ENCODE measurements at places on chromosomes 12 and 14.
A peak's percentile ranks its signal among the peaks of the same experiment; 100 is the strongest.

- no peak for DNase-seq
Observed at GRCh38 chr12:121403721-121404120, 3.8 kb downstream of the RNF34 start.

DNA sequence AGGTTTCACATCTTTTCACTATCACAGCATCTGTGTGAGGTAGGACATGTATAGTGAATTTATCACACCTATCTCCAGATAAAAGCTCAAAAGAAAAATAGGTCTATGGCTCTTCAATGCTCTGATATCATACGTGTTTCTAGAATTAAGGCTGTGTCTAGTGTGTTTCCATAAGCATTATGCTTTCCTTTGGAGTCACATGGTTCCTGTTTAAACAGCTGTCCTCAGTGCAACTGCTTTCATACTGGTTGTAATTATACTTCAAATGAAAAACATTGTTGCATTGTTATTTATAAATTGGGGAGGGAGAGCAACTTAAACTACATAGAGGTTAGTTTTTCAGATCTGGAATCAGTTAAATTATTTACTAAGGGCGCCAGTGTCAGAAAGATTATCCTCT, 151.6 kb downstream of the SYT1 start:
- DNase-seq: no peak

GRCh38 chr12:132432126-132432705, 57.7 kb upstream of the FBRSL1 start:
- DNase-seq: no peak

GRCh38 chr12:82470906-82471512, 112.7 kb downstream of the METTL25 start:
- no peak for DNase-seq

DNA sequence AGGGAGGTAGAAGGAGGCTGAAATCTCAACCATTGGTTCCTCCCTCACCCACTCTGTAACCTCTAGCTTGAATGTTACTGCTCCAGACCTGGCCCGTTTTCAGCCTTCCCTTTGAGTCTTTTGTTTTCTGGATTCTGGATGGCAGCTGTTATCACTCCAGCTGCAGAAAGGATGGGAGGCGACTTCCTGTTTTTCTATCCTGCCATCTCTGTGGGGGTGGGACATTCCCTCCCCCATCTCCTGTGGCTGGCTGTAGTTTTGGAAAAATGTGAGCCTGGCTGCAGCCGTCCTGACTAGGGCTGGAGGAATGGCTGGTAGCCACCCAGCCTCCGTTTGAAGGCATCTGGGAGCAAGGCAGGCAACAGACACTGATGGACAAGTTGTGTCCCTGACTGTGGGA, 2.9 kb upstream of the PPFIBP1 start:
- DNase-seq: peak; percentile 52

DNA sequence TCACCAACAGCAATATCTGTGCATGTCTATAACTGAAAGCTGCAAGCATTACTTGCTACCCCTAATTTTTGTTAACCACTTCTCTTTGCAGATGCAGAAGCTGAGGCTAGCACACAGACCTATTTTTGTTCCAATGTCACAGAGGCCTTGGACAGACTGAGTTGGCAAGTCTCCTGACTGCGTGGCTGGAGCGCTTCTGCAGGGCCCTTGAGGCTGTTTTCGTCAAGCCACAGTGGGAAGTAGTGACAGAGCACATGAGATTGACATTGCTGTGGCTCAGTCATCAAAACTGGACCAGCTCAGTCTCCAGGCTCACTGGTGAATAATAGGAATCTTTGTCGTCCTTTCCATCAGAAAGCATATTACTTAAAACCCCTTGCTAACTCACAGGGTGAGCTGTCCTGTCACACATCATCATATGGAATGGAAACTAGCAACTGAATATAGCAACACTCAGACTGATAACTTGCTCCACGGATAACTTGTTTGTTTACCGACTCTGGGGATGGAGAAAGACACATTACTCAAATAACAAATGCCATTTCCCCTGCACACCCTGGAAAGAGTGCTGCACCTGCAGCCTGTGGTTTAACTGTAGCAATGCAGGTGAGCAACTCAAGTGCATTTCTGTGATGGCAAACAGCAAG, 43.6 kb upstream of the DDX11 start:
- no peak for DNase-seq

DNA sequence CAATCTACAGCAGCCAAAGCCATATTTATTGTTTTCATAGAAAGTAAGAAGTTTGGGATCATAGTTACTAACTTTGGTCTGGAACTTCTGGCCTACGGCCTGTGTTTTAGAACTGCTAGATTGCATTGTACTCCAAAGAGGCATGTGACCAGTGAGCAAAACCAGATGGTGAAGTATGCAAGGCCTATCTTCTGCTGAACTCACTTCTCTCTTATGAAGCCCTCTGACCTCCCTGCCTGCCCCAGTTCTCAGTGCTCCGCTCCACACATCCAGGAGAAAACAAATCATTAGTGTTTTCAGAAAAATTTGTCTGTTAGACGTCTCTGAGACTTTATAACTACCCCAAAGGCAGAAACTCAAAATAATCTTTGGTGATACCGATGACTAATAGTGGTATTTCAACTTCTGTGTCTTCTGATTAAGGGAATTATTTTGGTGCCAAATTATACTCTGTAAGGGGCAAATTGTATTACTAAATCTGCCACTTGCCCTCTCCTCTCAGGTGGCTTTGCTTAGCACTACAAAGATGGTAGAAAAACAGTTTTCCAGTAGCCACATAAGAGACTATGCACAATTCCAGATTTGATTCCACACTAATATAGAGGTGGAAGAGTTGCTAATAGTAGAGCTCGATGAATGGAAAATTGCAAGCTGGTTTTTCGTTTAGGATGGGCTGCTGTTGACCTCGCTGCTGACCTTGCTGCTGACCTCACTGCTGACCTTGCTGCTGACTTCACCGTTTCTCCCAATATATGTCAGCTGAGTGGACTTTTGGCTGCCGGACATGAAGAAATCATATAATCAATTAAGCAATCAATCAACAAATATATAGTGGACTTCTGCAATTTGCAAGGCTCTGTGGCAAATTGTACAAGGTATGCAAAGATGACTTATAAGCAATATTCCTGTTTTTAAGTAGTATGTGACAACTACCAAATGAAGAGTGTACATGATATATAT, 147.5 kb downstream of the KITLG start:
- peak; percentile 46 for DNase-seq

GRCh38 chr14:38847161-38847560, 255.9 kb downstream of the SEC23A start:
- no peak for DNase-seq

DNA sequence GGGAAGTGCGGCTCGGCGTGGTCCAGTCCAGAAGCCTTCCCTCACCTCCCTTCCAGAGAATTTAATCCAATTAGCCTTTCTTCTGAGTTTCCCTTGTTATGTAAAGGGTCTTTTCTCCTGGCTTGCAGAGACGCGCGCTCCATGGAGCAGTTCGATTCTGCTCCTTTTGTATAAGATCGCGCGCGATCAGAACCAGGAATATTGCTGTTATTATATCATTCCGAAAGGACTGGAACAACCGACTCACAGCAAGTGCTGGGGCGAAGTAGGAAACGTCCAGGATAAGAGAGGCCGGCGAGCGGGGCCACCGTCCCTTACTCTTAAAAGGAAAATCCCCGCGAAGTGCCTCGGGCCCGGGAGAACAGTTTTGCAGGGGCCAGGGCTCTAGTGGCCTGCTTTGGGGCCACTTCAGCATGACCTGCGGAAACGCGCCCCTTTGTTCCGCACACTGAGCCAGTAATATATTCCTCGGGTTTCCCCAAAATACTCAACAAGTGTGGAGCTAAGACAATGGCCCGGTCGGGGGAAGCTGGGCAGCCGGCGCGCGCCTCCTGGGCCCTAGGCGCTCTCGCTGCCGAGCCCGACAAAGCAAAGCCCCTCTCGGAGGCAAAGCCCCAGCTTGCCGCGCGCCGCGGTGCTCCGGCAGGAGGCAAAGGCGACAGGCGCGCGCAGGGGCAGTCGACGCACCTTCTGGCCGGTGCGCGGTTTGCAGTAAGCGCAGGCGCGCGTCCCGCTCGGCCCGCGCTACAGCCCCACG, 2.9 kb downstream of the RFX4 start:
- DNase-seq: no peak

GRCh38 chr12:118103201-118103600, 610 bp downstream of the VSIG10 start:
- peak; percentile 7 for DNase-seq

DNA sequence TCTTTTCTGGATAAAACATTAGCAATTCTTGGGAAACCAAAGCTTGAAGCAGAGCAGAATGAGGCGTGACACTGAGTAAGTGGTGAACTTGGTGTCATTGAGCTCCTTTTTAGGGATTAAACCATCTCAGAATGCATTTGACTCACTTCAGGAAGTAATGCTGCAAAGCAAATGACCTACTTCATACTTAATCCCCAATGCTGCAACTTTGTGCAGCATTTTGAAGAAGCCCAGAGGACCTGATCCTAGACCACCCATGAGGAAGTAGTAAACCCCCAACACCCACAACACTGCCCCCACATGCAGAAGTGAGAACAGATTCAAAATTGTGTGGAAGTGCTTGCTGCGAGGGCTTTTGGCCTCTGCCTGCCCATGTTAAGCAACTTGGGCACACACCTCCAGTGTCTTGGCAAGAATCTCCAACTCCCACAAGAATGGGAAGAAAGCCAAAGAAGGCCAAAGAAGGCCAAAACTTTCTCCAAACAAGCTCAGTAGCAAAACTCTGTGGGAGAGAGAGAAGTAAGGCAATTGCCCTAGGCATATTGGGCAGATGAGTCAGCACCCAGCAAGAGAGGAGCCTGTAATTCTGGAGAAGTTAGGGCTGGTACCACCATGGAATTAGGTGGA, 69.2 kb upstream of the ETV6 start:
- DNase-seq: peak; percentile 82

- no peak for DNase-seq
Observed at GRCh38 chr12:561908-562593, 101.2 kb downstream of the NINJ2 start.

GRCh38 chr14:92600318-92601053, 86.9 kb downstream of the RIN3 start:
- DNase-seq: peak; percentile 87

- DNase-seq: no peak
Observed at GRCh38 chr12:55745361-55746173, 2.6 kb downstream of the GDF11 start.

GRCh38 chr14:41393512-41393911, 213.2 kb upstream of the LRFN5 start:
- DNase-seq: no peak

- peak; percentile 52 for DNase-seq
Observed at GRCh38 chr12:93868771-93869170, 191.6 kb downstream of the CRADD start.

GRCh38 chr12:102479099-102479885, 1.1 kb downstream of the IGF1 start:
- no peak for DNase-seq

DNA sequence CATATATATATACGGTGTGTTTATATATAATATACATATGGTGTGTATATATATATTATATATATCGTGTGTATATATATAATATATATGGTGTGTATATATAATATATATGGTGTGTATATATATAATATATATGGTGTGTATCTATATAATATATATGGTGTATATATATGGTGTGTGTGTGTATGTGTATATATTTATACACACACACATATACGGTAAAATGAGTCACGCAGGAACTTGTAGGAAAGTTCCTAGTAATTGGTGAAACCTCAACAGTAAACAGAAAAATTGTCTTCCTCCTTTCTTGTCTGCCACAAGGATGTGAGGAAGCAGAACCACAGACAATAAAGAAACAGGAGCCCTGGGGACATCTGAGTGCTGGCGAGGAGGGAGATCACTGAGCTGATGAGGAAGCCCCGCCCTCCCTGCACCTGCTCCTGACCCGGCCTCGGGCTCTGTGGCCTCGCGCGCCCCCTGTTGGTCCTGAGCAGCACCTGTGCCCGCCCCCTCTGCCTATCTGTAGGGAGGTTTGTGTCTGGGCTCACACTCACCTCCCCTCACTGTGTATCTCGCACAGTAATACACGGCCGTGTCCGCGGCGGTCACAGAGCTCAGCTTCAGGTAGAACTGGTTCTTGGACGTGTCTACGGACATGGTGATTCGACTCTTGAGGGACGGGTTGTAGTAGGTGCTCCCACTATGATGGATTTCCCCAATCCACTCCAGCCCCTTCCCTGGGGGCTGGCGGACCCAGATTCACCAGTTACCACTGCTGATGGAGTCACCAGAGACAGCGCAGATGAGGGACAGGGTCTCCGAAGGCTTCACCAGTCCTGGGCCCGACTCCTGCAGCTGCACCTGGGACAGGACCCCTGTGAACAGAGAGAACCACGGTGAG, 1079.4 kb downstream of the TMEM121 start:
- no peak for DNase-seq
